ENCODE measurements at places on chromosomes 5 and 9. TPM values are rescaled to one million over a fixed set of nuclear protein-coding genes. Genes with fewer than 3 reads are reported as not detected.

GRCh38 chr5:17852740-17853139, 218.5 kb downstream of the TAF11L14 start:
- no peaks in the 10 kb centered on the region for H3K4me1 ChIP-seq
- H3K27ac ChIP-seq = no peak overlapping the region
- no peak for DNase-seq

- no peak overlapping the region for H3K4me3 ChIP-seq
- no peak for DNase-seq
- H3K27me3 ChIP-seq = no peaks in the 10 kb centered on the region
- H3K27ac ChIP-seq = no peak overlapping the region
- no peaks in the 10 kb centered on the region for H3K4me1 ChIP-seq
- H3K36me3 ChIP-seq = no peaks in the 10 kb centered on the region
Observed at GRCh38 chr9:5593904-5594303, 35.0 kb upstream of the RIC1 start.

DNA sequence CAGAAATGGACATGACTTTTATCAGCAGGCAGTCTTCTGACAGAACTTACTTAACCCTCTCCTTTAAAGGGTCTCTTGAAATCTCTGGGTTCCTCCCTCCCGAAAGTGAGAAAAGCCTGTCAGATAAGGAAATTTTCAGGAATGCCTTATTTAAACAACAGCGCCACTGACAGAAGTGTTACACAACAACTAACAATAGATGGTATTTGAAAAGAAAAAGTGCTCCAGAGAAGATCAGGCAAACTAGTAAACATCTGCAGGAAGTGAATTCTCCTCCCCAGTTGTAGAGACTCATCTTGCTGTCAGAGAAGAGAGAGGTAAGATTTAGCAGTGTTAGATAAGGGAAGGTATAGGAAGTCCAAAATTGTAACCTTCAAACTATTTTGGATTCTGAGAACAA, 107.2 kb upstream of the NFIL3 start:
- H3K4me1 ChIP-seq = peaks cover 4% of the 10 kb centered on the region
- no peak overlapping the region for H3K27ac ChIP-seq
- H3K36me3 ChIP-seq = no peaks in the 10 kb centered on the region
- no peak overlapping the region for H3K4me3 ChIP-seq
- H3K27me3 ChIP-seq = no peaks in the 10 kb centered on the region

The BRD8 gene
- 37.8 TPM for polyA plus RNA-seq

The TRIM36 gene
- 8.5 TPM for polyA plus RNA-seq

The PRR16 gene
- polyA plus RNA-seq = 1.6 TPM

- no peak overlapping the region for H3K4me3 ChIP-seq
- no peak overlapping the region for H3K27ac ChIP-seq
- no peak for DNase-seq
- H3K36me3 ChIP-seq = no peaks in the 10 kb centered on the region
- H3K27me3 ChIP-seq = no peaks in the 10 kb centered on the region
Observed at GRCh38 chr5:109063223-109063622, 315.5 kb downstream of the FER start.

- no peaks in the 10 kb centered on the region for H3K36me3 ChIP-seq
- no peak overlapping the region for H3K27ac ChIP-seq
- no peak overlapping the region for H3K4me3 ChIP-seq
- no peaks in the 10 kb centered on the region for H3K4me1 ChIP-seq
- no peaks in the 10 kb centered on the region for H3K27me3 ChIP-seq
Observed at GRCh38 chr5:167233507-167234220, 1057.8 kb upstream of the WWC1 start.

- no peaks in the 10 kb centered on the region for H3K4me1 ChIP-seq
- H3K27me3 ChIP-seq = no peaks in the 10 kb centered on the region
- no peak for DNase-seq
- H3K36me3 ChIP-seq = no peaks in the 10 kb centered on the region
- H3K27ac ChIP-seq = no peak overlapping the region
Observed at GRCh38 chr5:83751201-83751600, 30.5 kb upstream of the HAPLN1 start.

GRCh38 chr5:43390471-43390870, 21.7 kb downstream of the CCL28 start:
- no peaks in the 10 kb centered on the region for H3K36me3 ChIP-seq
- H3K4me3 ChIP-seq = no peak overlapping the region
- no peak overlapping the region for H3K27ac ChIP-seq
- no peak for DNase-seq

The TRAPPC13 gene
- 6.3 TPM for polyA plus RNA-seq

GRCh38 chr9:37947977-37948376, 44.0 kb upstream of the SLC25A51 start:
- DNase-seq = no peak
- peaks cover 6% of the 10 kb centered on the region for H3K4me1 ChIP-seq
- no peak overlapping the region for H3K27ac ChIP-seq
- H3K27me3 ChIP-seq = no peaks in the 10 kb centered on the region

The RMI1 gene
- 2.7 TPM for polyA plus RNA-seq

The BNC2 gene
- polyA plus RNA-seq = 16.0 TPM

DNA sequence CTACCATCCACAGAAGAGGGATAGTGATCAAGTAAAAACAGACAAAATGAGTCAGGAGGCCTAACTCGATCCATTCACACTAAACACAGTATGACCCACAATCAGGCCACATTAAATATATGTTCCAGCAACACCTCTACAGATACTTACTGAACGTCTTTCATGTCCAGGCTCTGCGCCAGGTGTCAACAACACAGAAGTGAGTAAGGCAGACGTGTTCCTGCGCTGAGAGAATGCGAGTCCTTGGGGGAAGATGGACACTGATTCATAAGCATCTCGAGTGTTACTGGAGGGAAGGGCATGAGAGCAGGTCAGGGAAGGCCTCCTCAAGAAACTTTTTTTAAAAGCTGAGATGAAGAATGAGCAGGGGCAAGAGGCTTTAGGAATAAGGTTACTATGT, 164.3 kb upstream of the CLINT1 start:
- no peaks in the 10 kb centered on the region for H3K36me3 ChIP-seq
- DNase-seq = no peak
- H3K27ac ChIP-seq = no peak overlapping the region
- H3K4me1 ChIP-seq = peaks cover 8% of the 10 kb centered on the region
- no peaks in the 10 kb centered on the region for H3K27me3 ChIP-seq
- no peak overlapping the region for H3K4me3 ChIP-seq

GRCh38 chr5:36138900-36139683, 12.6 kb downstream of the LMBRD2 start:
- no peaks in the 10 kb centered on the region for H3K27me3 ChIP-seq
- H3K27ac ChIP-seq = no peak overlapping the region
- H3K4me3 ChIP-seq = no peak overlapping the region
- no peak for DNase-seq
- no peaks in the 10 kb centered on the region for H3K36me3 ChIP-seq
- H3K4me1 ChIP-seq = no peaks in the 10 kb centered on the region

GRCh38 chr5:112978836-112979235, 2.2 kb downstream of the DCP2 start:
- no peak overlapping the region for H3K27ac ChIP-seq
- no peaks in the 10 kb centered on the region for H3K36me3 ChIP-seq

The LCN2 gene
- polyA plus RNA-seq = 1.6 TPM

The EIF4E1B gene
- polyA plus RNA-seq = 1.9 TPM

The PMPCA gene
- polyA plus RNA-seq = 78.1 TPM

DNA sequence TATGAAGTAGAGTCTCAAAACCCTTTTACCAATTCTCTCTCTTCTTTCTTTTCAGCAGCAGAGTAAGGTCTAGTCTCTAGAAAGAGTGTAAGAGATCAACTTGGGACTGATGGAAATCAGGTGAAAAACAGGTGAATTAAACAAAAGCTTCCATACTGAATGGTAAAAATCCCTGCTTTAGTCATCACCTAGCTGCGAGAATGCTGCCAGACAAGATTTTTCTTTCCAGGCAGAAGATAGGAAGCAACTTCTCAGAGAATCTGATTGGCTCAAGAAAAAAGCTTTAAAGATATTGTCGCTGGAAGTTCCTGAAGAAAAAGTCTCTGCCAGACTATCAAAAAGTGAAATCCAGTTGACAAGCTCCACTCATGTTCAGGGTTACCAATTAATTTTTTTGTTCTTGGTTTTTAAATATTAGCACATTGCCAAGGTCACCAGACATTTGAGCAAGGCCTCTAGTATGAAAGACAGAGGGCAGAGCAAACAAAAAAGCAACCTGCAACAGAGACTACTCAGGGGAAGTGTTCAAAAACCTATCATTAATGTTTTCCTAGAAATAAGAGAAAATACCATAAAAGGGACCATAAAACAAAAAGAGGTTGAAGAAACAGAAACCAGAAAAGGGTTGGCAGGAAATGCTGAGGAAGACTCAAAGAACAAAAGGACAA, 9.3 kb downstream of the CDO1 start:
- H3K4me1 ChIP-seq = peaks cover 3% of the 10 kb centered on the region
- H3K36me3 ChIP-seq = no peaks in the 10 kb centered on the region
- no peak overlapping the region for H3K27ac ChIP-seq

DNA sequence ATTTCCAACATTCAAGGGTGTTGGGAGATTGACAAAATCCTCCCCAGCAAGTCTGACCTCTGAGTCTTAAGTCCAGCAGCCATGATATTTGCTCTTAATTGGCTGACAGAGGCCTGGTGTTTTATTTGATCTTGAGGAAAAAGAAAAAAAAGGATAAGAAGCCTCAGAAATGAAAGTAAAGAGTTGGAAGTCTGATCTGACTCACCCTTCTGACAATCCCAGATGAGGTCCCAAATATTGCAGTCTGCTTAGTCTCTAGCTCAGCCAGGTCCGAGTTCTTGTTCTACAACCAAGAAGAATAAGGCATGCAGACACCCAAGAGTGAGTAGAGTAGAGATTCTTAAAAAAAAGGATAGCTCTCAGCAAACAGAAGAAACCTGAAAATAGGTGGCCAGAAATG, 632.5 kb upstream of the ST8SIA4 start:
- H3K36me3 ChIP-seq = no peaks in the 10 kb centered on the region
- no peak overlapping the region for H3K27ac ChIP-seq
- H3K4me1 ChIP-seq = no peaks in the 10 kb centered on the region

DNA sequence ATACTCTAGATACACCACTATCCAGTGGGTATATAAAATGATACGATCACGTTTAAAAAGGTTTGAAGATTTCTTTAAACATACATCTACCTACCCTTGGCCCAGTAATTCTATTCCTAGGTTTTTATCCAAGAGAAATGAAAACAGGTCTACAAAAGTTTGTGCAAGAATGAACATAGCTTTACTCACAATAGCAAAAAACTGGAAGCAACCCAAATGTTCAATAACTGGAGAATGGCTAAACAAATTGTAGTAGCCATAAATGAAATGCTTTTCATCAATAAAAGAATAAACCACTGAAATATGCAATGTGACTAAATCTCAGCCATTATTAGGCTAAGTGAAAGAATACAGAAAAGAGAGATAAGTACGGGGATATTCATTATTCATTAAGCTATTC, 438.9 kb downstream of the ARHGEF28 start:
- H3K27me3 ChIP-seq = no peaks in the 10 kb centered on the region
- H3K4me3 ChIP-seq = no peak overlapping the region
- H3K36me3 ChIP-seq = no peaks in the 10 kb centered on the region
- no peak overlapping the region for H3K27ac ChIP-seq

DNA sequence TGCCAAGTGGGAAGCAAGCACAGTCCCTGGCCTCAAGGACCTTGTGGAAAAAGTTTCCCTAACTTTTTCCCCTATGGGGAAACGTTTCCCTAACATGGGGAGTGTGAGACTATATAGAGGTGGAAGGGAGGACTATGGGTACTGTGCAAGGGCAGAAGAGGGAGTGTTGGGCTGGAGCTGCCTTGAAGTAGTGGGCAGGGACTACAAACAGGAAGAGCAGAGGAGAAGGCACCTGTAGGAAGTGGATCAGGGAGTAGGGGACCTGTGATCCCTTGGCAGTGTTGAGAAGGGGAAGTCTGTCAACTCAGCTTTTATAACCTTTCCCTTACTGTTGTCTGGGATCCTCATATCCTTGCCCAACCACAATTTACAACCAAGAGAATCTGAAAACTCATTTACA, 1.4 kb downstream of the CMYA5 start:
- no peaks in the 10 kb centered on the region for H3K4me1 ChIP-seq
- no peak overlapping the region for H3K4me3 ChIP-seq
- no peak overlapping the region for H3K27ac ChIP-seq
- H3K27me3 ChIP-seq = no peaks in the 10 kb centered on the region

GRCh38 chr9:4174546-4175175, 125.2 kb downstream of the GLIS3 start:
- H3K4me3 ChIP-seq = no peak overlapping the region
- no peak overlapping the region for H3K27ac ChIP-seq
- no peaks in the 10 kb centered on the region for H3K36me3 ChIP-seq
- no peaks in the 10 kb centered on the region for H3K27me3 ChIP-seq
- no peaks in the 10 kb centered on the region for H3K4me1 ChIP-seq

The C5orf34 gene
- polyA plus RNA-seq = 5.1 TPM

DNA sequence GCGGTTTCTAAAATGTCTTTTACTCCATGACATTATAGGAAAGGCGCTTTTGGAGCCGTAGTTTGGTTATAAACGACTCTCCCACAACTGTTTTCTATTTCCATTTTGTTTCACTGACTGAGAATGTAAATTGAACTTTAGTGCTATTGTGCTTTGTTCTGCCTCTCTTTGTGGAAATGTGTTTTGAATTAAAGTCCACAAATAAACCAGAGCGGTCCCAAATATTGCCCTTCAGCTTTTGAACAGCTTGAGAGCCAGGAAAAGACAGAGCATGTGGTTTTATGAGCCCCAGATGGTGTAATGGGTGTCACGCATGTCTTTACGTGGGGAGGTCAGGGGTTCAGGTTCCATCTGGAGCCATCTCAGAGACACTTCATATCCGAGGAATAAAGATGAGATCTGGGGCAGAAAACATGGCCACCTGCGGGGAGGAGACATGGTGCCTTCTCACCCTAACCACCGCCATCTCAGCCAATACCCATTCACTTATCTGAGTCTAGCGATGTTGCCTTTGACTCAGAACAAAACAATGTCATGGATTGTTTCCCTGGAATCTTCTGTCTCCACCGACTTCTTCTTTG, 42.5 kb upstream of the ROR2 start:
- H3K27me3 ChIP-seq = no peaks in the 10 kb centered on the region
- H3K27ac ChIP-seq = no peak overlapping the region
- DNase-seq = peak; percentile 23

The QRFP gene
- not detected for polyA plus RNA-seq

The C5orf46 gene
- polyA plus RNA-seq = not detected

All from H1 (cell line).